ENCODE measurements at places on chromosomes 4 and X.

GRCh38 chr4:127936974-127937373, 28.0 kb downstream of the MFSD8 start:
- no peak for DNase-seq

- no peak for DNase-seq
Measured at GRCh38 chr4:158996669-158997074, 106.2 kb upstream of the RAPGEF2 start.

- DNase-seq, result no peak
Measured at GRCh38 chr4:6371812-6372211, 100.6 kb downstream of the PPP2R2C start.

- DNase-seq, result no peak
Measured at GRCh38 chr4:39233783-39234182, 51.5 kb downstream of the WDR19 start.

- DNase-seq, result peak; percentile 10
Measured at GRCh38 chrX:357693-358471, 28.8 kb downstream of the PPP2R3B start.

- DNase-seq, result no peak
Measured at GRCh38 chr4:151324752-151325110, 674 bp downstream of the SH3D19 start.

DNA sequence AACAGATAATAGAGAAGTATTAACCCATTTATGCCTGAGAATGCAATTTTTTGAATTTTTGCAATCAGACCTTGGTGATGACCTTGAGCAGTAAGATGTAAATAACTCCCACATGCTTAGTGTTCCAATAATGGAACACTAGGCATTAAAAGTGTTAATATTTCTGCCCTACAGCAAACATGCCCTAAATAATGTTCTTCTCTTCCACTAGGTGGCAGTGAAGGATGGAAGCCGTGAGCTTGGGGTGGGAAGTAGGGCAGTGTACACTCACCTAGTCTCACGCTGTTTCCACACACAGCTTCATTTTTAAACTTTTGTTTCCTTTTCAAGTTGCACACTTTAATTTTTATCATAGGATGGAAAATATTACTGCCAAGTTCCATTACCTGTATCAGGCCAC, 613.1 kb upstream of the HS3ST1 start:
- DNase-seq, result no peak

Data from activated CD4-positive, CD25-positive, alpha-beta regulatory T cell treated with anti-CD3 and anti-CD28 coated beads, Interleukin-2, amount 50 U/mL, for 16 hours (primary cell).